ENCODE measurements at places on chromosomes 16 and 17. TPM values are rescaled to one million over a fixed set of nuclear protein-coding genes. Genes with fewer than 3 reads are reported as not detected.

Gene TBC1D26
- not detected for total RNA-seq

- peaks cover 74% of the 10 kb centered on the region for H3K4me1 ChIP-seq
- no peak overlapping the region for H3K4me3 ChIP-seq
- no peak for DNase-seq
- no peaks in the 10 kb centered on the region for H3K36me3 ChIP-seq
- no peaks in the 10 kb centered on the region for H3K27me3 ChIP-seq
These were observed 184.9 kb downstream of the SEC14L1 start for GRCh38 chr17:77325577-77326075.

GRCh38 chr17:20073055-20073979 is 64.2 kb downstream of the SPECC1 start:
- H3K4me3 ChIP-seq: peak overlapping the region; percentile 33
- no peaks in the 10 kb centered on the region for H3K4me1 ChIP-seq
- H3K27me3 ChIP-seq: no peaks in the 10 kb centered on the region
- H3K36me3 ChIP-seq: no peaks in the 10 kb centered on the region
- no peak for DNase-seq

- H3K27ac ChIP-seq: peak overlapping the region; percentile 88
- H3K4me1 ChIP-seq: peaks cover 47% of the 10 kb centered on the region
- H3K4me3 ChIP-seq: peak overlapping the region; percentile 84
- H3K27me3 ChIP-seq: no peaks in the 10 kb centered on the region
- H3K36me3 ChIP-seq: no peaks in the 10 kb centered on the region
- DNase-seq: no peak
These were observed 644 bp upstream of the RHOT1 start for GRCh38 chr17:32141679-32142037.

DNA sequence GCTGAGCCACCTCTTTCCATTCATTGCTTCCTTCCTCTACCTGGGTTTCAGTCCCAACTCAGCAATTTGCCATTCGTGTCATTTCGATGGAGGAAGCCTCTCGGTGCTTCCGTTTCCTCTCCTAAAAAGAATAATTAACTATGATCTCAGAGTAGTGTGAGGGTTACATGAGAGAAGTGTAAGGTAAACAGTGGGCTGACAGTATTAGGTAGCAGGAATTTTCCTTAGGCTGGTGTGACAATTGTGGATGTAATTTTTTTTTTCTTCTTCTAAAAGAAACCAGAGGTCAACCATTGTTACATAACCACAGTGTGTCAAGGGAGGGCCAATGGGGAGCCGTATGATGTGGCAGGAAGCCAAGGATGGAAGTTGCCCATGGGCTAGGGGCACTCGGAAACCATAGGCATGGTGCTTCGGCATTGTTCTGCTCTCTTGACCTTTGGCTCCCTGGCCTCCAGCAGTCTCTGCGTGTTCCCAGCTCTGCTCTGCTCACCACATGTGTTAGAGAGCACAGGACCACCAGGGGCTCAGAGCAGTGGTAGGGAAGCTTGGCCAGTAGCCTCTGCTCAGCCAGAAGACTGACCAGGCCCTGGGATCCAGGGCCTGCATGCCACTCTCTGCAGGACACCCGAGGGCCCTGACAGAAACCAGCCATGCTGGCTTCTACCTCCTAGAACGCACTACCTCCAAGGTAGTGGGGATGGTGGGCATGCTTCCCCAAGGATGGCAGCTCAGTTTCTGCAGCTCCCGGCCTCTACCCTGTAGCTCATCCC is 2.0 kb upstream of the TOP2A start:
- DNase-seq: no peak
- peaks cover 12% of the 10 kb centered on the region for H3K4me1 ChIP-seq
- H3K27ac ChIP-seq: peak overlapping the region; percentile 82
- no peaks in the 10 kb centered on the region for H3K36me3 ChIP-seq
- peaks cover 8% of the 10 kb centered on the region for H3K27me3 ChIP-seq

- no peaks in the 10 kb centered on the region for H3K4me1 ChIP-seq
- H3K27me3 ChIP-seq: peaks cover 58% of the 10 kb centered on the region
- DNase-seq: no peak
These were observed 119.5 kb downstream of the AATF start for GRCh38 chr17:37068266-37068665.

DNA sequence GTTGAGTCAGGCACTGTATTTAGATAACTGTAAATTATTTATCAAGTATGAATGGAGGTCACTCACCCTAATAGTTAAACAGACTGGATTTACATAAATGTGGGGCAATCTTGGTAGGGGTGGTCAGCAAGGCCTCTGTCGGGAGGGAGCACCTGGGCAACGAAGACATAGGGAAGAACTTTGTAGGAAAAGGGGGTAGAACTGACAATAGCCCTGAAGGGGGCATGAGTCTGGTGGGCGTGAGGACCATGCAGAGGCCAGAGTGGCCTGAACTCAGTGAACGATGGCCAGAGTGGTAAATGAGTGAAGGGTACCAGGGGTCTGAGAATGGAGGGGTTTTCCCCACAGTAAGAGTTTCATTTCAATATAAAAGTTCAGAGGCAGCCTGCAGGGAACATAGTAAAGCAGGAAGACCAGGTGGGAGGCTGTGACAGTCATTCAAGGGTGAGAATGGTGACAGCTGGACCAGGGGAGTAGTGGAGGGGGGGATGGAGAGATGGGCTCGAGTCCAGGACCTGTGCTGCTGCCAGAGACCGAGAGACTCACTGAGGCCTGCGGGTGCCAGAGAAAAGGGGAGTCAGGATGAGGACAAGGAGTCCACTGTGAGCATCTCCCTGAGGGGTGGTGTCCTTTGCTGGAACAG is 2.9 kb downstream of the C17orf67 start:
- no peak overlapping the region for H3K27ac ChIP-seq
- peaks cover 17% of the 10 kb centered on the region for H3K36me3 ChIP-seq
- no peak for DNase-seq
- peaks cover 39% of the 10 kb centered on the region for H3K4me1 ChIP-seq
- H3K27me3 ChIP-seq: no peaks in the 10 kb centered on the region
- H3K4me3 ChIP-seq: no peak overlapping the region

DNA sequence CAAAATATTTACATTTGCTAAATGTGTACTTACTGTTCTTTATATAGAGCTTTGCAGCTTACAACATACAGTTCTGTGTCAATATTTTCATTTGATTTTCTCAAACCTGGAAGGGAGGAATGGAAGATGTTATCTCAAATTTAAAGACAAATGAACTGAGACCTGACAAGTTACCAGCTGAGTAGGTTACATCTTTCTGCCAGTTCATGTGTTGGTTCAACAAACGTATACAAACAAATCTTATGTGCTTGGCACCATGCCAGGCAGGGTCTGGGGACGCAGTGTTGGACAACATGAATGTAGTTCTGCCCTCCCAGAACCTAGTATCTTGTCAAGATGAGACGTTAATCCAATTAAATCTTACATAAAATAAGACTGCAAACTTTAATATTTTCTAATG is 507.5 kb upstream of the HSBP1 start:
- H3K36me3 ChIP-seq: no peaks in the 10 kb centered on the region
- no peak for DNase-seq
- H3K4me1 ChIP-seq: peaks cover 16% of the 10 kb centered on the region
